ENCODE measurements at places on chromosomes 6 and 20. TPM values are rescaled to one million over a fixed set of nuclear protein-coding genes. Genes with fewer than 3 reads are reported as not detected.
A peak's percentile ranks its signal among the peaks of the same experiment; 100 is the strongest.

GRCh38 chr6:144319211-144319610, 34.1 kb downstream of the UTRN start:
- no peak for DNase-seq

DNA sequence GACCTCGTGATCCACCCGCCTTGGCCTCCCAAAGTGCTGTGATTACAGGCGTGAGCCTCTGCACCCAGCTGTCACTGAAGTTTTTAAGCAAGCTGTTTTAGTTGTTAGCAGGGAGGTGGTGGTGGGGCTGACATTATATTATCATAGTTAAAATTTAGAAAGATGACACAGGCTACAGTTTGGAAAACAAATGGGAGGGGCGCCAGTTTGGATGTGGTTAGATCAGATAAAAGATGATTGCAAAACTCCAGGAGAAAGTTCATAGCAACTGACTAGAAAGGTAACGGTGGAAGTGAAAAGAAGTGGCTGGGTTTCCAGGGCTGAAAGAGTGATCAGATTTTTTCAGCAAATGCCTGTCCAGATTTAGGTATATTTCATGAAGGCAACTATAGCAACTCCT, 311.9 kb upstream of the CITED2 start:
- no peak for DNase-seq

Gene CST7
- total RNA-seq = 1.7 TPM

DNA sequence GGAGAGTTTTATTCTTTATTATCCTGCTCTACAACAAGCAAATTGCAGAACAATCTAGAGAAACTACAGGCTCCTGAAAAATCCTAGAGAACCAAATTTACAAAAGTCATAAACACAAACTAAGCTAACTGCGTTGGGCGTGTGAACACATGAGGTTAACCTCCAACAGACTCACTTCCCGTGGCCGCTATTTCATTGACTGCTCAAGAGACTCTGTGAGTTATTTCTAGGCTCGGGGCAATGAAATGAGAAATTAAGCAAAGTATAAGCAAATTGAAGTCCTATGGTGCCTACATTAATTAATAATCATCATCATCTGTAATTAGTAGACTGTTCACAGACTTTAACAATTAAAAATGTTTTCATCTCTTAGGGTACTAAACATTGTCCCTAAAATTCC, 100.0 kb downstream of the MBOAT1 start:
- no peak for DNase-seq

DNA sequence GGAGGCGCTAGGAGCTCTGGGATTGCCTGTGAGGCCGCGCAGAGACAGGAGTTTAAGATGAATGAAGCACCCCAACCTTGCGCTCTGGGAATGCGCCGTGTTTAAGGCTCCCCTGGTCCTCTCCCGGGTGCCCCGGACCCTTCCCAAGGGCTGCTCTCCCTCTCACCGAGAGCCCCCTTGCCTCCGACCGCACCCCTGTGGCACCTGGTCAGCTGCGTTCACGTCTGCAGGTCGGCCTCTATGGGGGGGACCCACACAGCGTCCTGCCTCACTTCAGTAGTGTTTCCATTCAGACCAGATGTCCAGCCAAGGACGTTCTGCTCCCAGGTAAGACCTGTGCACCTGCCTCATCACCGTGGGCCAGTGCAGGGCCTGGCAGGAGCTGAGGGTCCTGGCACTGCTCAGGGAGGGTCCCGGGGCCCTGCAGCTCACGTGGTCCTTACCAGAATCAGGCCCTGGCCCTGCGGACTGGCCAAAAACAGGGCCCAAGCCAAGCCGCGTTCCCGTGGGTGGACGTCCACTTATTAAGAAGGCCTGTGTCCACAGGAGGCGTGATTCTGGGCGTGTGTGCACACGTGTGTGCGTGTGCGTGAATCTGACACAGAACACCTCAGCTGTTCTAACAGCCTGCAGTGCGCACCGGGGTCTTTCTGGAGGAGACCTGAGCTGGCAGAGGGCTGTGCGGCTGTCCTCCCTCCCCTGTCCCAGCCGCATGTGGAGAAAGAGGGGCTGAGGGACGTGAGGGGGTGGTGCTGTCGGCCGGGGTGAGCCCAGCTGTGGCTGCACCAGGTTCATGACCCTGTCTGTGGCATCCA, 79.9 kb upstream of the BHLHE23 start:
- peak; percentile 14 for DNase-seq

Gene TUBB2B
- total RNA-seq = 2.2 TPM

DNA sequence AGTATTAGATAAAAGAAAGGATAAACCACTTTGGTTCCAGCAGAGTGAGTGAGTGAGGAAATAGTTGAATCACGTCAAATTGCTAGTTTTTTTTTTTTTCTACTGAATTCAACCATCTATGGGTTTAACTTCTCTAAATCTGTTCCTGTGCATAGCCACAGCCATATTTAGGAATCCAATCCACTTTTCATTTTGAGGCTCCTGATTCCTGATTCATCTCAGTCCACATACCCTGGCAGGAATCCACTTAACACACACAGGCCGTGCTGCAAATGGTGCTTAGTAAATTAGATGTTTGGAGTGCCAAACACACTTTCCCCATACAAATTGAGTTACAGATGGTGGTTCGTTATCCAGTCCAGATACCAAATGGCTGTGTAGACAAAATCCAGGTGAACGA, 220.3 kb downstream of the ALDH8A1 start:
- no peak for DNase-seq

DNA sequence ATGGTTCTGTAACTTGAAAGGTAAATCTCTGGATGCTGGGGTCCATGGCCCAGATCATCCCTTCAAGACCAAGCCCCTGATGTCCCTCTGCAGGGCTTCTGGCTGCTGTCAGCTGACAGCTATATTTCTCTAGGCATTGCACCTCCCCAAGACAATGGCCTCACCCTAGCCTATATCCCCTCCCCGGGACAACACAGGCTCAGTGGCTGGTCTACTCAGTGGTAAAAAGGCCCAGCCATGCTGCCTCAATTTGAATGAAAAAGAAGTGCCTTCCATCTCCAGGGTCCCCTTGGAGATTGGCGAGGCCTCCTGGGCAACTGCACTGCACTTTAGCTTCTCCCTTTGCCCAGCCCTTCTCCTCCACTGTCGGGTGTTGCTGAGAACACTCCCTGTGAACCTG, 602.8 kb downstream of the CDH26 start:
- no peak for DNase-seq

DNA sequence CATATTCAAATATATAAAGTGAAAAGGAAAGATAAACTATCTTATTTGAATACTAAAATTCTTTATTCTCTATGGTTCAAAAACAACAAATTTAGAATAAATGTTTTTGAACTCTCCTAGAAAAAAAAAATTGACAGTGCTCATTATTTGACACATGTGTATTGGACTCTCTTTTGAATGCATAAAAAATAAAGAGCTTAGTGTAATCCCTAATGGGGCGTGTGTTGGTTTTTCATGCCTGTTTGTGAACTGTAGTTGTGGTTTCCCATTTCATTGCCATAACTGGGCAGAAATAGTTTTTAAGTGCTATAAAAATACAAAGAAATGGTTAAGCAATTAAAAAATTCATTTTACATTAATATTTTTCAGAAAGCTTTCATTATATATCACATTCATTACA, 101.3 kb downstream of the REV3L start:
- no peak for DNase-seq

Gene SCGN
- 1.4 TPM for total RNA-seq

DNA sequence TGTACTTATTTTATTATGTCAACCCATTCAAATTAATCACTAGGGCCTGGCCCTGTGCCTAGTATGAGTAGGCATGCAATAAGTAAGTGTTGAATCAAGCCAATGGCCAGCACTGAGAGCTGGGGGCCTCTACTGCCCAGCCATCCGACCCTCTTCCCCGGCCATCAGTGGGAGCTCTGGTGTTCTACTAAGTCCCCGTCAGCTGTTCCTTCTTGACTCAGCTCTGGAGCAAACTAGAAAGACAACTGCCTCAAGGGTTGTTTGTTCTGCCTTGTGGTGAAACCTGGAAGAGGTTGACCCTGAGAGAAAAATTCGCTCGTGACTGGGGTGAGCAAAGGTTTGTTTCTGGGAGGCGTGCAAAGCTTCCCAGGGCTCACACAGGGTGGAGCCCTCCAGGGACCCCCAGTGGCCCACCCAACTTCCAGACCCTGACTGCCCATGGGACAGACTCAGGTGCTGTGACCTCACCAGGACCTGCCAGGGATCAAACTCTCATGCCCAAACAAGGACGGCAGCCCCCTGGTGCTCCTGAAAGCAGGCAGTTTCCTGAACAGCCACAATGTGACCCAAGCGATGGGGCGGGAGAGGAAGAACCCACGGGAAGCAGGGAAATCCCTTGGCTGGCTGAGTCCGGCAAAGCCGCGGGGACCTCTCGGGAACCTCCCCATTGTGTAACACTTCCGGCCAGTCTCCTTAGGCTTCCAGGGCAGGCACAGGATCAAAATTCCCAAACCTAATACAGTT, 50.4 kb downstream of the BANF2 start:
- DNase-seq = peak; percentile 82
